ENCODE measurements at places on chromosomes 12 and 14.

GRCh38 chr12:116106870-116107269 lies 170.6 kb downstream of the MED13L start:
- DNase-seq = no peak

- no peak for DNase-seq
Measured at GRCh38 chr14:38554026-38554425, 298.1 kb upstream of the CLEC14A start.

- DNase-seq = no peak
Measured at GRCh38 chr12:109673379-109673778, 40.2 kb upstream of the FAM222A start.

DNA sequence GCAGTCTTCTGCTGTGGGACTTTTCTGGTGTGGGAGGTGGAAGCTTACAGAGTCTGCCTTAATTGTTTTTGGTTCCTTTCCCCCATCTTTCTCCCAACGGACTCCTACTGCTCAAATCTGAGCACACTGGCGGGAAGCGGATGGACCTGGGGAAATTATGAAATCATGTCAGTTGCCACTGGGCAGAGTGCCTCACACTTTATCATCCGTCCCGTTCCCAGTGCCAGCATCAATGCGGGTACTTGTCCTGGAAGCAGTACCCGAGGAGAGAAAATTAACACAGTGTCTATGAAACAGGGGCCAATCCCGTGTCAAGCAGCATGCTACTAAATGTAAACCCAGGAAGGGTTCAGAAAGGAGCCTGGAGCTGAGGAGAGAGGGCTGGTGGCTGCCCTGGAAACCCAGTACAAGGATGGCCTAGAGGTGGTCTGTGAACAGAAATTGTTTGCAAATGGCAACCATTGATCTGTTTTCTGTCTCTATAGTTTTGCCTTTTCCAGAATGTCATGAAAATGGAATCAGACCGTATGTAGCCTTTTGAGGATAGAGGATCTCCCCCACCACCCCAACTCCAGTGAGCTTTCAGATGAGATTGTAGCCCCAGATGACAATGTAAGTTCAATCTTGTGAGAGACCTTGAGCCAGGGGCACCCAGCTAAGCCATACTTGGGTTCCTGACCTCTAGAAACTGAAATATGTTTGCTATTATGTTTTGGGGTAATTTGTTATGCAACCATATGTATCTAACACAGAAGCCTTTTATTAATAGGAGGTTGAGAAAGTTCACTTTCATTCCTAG lies 908 bp upstream of the CDKL1 start:
- DNase-seq = peak; percentile 38

DNA sequence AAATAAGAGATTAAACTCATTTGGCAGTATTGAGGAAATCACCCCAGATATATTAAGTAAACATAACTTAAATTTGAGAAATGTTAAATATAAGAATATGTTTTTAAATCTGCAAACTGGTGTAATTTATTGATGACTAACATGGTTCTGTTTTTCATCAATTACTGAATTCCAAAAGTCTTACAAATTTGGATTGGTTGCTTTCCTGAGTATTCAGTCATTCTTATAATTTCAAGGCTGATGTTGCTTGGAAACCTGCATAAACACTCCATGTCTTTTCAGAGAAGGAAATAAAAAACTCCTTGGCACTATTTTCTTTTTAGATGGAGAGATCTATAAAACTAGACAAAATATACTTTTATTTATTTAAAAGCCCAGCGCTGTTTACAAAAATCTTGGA lies 71.7 kb downstream of the NOVA1 start:
- no peak for DNase-seq

DNA sequence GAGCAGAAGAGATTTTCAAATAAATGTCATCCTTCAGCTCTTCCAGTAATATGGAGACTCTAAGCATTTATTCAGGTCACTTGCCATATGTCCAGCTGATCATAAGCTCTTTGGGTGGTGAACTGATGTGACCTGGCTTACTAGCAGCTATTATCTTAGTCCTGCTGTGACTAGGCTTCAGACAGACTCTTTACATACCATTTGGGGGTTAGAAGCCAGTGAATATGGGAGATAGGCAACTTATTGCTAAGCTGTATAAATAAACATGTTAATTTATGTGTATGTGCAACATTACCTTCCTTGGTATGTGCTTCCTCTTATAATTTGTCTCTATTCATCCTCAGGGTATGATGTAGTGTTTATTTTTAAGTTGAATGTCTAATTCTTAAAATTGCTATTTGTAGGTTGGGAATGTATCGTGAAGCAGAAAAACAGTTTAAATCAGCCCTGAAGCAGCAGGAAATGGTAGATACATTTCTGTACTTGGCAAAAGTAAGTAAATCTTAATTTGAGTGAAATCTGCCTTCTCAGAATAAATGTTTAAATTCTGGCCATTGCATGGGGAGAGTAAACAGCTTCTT lies 32.4 kb downstream of the TTC8 start:
- DNase-seq = no peak

DNA sequence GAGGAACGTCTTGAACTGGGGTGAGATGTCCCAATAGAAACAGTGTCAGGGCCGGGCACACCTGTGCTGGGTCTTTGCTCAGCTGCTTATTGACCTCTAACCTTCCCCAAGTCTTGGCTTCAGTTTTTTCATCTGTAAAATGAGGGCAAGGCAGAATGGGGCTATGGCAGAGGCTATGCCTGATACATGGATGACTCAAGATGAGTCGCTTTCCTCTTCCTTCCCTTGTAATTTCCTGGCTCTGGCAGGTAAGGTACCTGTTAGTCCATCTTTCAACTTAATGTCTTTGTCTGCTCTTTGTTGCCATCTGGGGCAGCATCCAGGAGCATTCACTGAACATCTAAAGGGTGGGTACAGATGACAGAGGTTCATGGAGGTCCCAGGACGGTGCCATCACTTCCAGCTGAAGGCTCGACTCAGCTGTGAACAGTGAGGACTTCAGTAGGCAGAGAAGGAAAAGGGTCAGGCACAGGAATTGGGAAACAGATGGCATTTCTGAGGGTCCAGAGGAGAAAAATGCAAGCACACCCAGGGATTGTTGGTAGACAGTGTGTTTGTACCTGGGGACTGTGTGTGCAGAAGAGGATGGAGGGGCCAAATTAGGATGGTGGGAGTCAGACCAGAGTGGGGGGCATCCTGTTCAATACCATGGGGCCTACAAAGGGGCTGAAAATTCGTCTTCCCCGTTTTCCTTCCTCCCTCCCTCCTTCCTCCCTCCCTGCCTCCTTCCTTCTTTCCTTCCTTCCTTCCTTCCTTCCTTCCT lies 268.3 kb downstream of the VRK1 start:
- DNase-seq = peak; percentile 82

- DNase-seq = no peak
Measured at GRCh38 chr12:128843538-128843937, 9.7 kb upstream of the GLT1D1 start.

GRCh38 chr12:30631740-30632139 lies 63.9 kb downstream of the IPO8 start:
- DNase-seq = no peak

- DNase-seq = no peak
Measured at GRCh38 chr12:106217706-106218105, 30.1 kb downstream of the CKAP4 start.

DNA sequence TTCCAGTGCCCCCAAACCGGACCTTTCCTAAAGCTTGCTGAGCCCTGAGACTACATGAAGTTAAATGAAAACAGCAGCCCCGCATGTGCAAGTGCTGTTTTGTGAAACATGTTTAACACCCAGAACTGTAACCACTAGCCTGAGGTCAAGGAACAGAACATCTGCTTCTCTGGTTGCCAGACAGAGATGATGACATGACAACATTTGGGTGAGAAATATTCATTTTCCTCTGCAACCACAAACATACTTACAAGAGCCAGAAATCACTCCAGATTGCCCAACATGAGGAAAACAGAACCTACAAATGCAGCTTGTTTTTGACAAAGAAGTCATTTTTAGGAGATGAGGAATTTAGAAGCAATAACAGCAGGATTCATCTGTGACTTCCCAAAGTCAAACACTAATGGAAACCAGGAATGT lies 110.4 kb downstream of the BCAT1 start:
- no peak for DNase-seq

GRCh38 chr14:72318648-72319047 lies 386.4 kb downstream of the RGS6 start:
- no peak for DNase-seq

- no peak for DNase-seq
Measured at GRCh38 chr12:73161970-73162369, 889.8 kb downstream of the TRHDE start.

DNA sequence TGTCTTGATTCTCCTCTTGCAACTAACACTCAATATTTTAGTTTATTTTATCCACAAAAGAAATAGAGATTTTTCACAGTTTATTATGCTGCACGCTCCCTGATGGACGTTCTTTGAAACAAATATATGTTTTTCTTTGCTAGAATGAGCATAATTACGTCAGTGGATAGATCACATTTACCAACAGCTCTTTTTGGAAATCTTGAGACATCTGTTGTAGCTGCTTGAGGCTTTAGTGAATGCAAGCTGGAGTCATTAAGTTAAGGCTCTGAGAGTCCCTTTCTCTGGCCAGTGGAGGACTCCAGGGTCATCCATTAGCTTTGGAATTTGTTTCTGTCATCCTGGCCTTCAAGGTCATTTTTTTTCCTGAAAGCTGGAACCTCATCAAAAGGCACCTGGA lies 405.6 kb upstream of the TMEM132C start:
- no peak for DNase-seq

DNA sequence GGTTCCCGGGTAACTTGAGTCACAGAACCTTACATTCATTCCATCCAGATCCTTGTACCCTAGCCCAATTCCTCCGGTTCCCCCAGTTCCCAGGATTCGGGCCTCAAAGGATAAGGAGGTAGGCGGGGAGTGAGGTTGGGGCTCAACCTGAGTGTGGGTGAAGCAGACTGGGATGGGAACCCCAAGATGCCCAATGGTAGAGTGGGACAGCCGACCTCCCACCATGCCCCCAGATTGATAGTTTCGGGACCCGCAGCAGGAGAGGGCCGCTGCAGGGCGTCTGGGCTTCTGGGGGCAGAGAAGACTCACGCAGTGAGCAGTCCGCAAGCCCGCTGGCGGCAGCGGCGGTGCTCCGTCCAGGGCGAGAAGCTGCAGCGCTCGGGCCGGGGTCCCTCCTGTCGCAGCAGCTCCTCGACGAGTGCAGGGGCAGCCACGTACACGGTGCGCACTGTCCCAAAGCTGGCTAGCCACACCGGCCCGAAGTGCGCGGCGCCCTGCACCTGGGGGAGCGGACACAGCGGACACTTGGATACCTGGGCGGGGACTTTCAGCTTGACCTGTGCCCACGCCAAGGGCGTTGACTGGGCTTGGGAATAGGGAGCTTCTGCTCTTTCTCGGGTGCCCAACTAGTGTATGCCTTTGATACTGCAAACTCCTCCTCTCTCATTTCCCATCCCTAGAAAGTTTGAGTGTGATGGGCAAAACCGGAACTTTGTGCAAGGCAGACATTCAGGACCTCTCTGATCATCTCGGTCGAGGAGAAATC lies 997 bp downstream of the CYP27B1 start:
- DNase-seq = peak; percentile 31

- DNase-seq = no peak
Measured at GRCh38 chr12:124507188-124508109, 60.0 kb downstream of the NCOR2 start.

DNA sequence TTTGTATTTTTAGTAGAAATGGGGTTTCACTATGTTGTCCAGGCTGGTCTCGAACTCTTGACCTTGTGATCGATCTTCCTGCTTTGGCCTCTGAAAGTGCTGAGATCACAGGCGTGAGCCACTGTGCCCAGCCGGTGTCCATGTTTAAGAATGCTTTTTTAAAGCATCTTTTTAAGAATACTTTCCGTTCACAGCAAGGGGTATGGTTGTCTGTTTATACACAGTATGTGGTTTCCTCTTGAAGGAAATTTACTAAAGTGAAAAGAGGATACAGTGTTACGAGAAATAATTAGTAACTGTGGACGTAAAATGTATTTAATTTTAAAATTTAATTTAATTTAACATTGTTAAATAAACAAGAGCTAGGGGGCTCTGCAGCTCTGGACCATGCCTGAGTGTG lies 73.4 kb downstream of the GSC start:
- DNase-seq = no peak

- peak; percentile 3 for DNase-seq
Measured at GRCh38 chr12:76879710-76880518, 1.1 kb upstream of the CSRP2 start.

DNA sequence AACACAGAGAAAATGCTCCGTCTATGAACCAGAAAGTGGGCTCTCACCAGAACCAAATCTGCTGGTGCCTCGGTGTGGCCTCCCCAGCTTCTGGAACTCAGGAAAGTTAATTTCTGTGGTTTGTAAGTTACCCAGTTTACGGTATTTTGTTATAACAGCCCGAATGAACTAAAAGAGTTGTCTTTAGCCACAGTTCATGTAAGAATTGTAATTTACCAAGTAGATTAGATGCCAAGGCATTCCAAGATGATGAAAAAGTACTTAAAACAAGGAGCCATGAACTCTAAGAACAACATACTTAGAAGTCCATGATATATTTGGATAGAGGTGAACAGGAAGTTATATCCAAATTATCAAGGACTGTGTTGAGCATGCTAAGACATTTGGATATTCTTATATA lies 259.9 kb upstream of the GARIN6 start:
- DNase-seq = no peak

- peak; percentile 96 for DNase-seq
Measured at GRCh38 chr12:26691234-26691970, 141.6 kb downstream of the ITPR2 start.

GRCh38 chr12:126763359-126763758 lies 1503.6 kb upstream of the TMEM132C start:
- DNase-seq = no peak

GRCh38 chr14:67622675-67623074 lies 3.0 kb downstream of the ARG2 start:
- DNase-seq = peak; percentile 87

GRCh38 chr12:40107098-40107802 lies 1.4 kb upstream of the SLC2A13 start:
- peak; percentile 59 for DNase-seq

GRCh38 chr14:42629553-42629952 lies 1022.9 kb downstream of the LRFN5 start:
- no peak for DNase-seq

DNA sequence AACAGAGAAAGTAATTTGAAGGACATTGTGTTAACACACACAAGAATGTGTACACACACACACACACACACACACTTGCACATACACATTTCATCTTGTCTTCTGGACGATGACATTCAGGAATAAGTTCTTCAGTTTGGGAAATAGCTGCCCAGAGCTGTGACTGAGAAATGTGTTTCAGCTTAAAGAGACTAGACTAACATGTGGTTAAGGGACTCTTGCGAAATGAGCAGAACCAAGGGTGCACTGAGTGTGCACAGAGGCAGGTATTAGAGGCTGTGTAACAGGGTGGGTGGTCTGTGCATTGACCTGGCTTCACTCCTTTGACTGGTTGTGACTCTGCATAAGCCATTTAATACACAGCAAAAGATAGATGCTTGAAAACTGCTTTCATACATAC lies 29.4 kb upstream of the KCNA5 start:
- peak; percentile 9 for DNase-seq
